Activated B cell treated with CpG ODN at 0.5 μM for 24 hours (primary cell): ENCODE measurements at places on chromosomes 16 and 17.
A peak's percentile ranks its signal among the peaks of the same experiment; 100 is the strongest.

GRCh38 chr16:65114527-65114926, 7.3 kb downstream of the CDH11 start:
- DNase-seq, result no peak

DNA sequence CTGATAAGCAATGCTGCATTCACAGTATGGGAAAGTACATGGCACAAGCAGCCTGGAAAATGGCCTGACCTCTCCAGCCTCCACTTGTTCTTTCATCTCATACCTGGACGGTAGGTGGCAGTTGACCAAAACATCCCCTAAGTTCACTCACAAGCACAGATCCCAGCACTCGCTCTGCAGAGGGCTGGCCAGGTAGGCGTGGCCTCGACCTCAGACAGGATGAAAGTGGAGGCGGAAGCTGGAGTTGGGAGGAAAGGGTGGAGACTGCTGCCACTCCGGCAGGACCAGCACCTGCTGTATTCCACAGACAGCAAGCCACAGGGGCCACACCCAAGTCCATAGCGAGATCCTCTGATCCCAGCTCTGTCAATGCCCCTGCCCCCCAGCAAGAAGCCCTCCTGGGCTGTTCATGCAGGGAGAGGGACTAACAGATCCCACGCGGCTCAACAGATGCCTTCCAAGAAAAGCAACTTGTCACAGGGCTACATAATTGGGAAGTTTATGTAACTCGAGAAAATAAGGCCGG, 31.3 kb downstream of the ZCCHC14 start:
- no peak for DNase-seq

- DNase-seq, result no peak
Measured at GRCh38 chr17:50604513-50604912, 30.2 kb upstream of the ABCC3 start.

DNA sequence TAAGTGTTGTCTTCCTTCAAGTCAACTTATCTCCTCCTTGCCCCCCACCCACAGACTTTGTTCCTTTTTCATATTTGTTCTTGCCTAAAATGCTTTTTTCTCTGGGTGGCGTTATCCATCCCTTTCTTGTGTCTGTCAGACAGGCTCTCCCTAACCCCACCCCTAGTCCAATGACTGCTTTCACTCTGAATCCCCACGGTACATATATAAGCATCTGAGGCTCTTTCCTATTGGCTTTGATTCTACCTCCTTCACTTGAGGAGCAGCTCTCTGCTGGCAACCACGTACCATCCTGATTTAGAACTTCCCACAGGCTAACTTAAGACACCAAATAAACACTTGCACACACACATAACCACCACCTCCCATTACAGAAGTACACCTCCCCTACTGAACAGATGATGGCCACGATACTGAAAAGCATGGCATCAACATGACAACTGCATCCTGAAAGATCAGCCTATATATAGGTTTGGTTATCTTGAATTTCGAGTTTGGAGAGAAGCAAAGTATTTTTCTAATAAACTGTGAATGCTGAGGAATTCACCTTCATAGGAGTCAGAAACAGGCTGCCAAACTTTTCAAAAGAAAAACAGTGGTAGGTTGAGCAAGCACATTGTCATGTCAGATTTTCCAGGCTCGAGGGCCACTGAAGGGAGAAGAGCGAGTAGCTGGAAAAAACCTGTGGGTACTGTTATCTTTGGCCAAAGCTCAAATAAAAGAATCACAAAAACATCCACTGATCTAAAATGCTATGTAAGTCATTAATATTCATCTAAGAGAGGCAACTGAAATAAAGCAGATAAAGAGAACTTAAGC, 24.3 kb downstream of the STAT3 start:
- DNase-seq, result no peak

GRCh38 chr17:7239091-7240027, at the start of gene PHF23:
Gene PHF23, minus strand, starts transcription at chr17:7239457. Its CDS starts 178 bp downstream, at chr17:7239279.
- peak; percentile 93 for DNase-seq

DNA sequence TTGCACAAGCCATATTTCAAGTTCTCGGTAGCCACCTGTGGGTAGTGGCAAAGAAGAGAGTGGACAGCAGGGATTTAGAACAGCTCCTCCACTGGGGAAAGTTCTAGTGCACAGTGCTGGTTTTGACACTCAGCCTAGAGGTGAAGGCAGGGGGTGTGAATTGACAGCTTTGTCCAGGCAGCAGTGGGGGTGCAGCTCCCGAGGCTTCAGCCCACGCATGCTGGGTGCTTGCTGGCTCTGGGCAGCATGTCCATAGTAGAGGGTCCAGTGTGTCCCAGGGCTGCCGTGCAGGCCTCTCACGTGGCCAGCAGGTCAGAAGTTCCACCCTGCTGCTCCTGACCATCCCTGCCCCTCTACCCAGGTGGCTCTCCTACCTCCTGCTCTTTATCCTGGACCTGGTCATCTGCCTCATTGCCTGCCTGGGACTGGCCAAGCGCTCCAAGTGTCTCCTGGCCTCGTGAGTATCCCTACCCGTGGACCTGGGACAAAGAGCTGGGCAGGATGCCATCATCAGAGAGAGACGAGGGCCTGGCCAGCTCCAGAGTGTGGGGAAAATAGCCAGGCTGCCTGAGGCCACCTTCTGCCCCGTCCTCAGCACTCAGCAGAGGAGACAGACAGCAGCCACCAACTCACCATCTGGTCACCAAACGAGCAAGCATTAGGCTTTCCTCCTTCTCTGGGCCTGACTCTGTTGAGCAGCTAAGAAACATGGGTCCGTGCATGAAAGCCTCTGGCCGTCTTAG, 29.8 kb downstream of the TTYH2 start:
- DNase-seq, result no peak

DNA sequence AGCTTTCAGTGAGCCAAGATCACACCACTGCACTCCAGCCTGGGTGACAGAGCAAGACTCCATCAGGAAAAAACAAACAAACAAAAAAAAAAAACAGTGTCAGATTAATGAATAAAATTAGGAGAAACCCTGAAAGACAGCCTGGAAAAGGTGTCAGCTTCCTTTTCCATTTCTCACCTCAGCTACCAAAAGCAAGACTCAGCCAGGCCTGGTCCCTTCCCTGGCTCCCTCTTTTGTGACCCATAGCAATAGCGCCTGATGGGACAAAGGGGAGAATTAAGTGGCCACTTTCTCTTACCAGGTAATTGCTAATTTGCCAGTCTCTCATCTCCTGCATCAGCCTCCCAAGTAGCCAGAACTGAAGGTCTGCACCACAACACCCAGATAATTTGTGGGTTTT, 3.9 kb upstream of the THRA start:
- no peak for DNase-seq

DNA sequence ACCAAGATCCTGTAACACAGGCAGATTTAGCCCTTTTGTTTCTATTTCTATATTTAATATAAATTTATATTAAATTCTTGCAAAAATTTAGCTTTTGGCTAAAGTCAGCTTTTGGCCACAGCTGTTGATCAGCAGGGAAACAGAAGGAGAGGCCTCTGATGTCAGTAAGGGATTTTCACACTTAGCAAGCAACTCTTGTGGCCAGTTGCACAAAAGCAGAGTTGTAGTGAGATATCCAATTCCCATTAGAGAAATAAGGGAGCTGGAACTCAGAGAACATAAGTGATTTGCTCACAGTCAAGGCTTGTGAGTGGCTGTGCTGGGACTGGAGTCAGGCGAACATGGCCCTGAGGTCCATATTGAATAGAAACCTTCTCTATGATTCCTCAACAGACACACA, 16.7 kb upstream of the HEATR6 start:
- no peak for DNase-seq

DNA sequence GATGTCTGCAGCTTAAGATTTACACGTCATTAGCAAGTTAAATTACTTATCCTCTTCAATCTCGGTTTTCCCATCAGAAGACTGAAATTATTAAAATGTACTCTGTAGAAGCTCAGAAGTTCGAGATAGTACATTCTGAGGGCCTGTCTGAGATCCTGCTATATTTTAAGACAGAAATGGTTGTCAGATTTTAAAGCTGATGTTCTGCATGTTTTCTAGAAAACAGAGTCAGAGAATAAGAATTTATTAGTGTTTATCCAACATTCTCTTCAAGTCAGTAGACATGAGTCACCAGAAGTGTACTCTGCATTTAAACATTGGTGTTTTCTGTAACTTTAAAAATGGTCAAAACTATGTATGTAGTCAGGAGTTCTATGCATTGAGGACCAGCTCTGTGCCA, 155.2 kb upstream of the MYOCD start:
- no peak for DNase-seq

GRCh38 chr17:18987230-18987610, 17.3 kb downstream of the FAM83G start:
- DNase-seq, result no peak

DNA sequence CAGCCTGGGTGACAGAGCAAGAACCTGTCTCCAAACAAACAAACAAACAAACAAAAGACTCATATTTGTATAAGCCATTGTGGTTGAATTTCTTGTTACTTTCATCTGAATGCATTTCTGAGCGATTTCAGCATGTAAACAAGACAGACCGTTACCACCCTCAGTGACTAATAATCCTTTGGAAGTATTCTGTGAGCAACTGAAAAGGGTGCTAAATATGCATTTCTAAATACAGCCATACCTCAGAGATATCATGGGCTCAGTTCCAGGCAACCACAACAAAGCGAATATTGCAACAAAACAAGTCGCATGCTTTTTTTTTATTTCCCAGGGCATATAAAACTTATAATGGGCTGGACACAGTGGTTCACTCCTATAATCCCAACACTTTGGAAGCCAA, 109.0 kb downstream of the USP31 start:
- no peak for DNase-seq

- DNase-seq, result no peak
Measured at GRCh38 chr16:9389543-9390207, 298.2 kb downstream of the HAPSTR1 start.

GRCh38 chr17:2081564-2081963, 26.7 kb downstream of the HIC1 start:
- no peak for DNase-seq

DNA sequence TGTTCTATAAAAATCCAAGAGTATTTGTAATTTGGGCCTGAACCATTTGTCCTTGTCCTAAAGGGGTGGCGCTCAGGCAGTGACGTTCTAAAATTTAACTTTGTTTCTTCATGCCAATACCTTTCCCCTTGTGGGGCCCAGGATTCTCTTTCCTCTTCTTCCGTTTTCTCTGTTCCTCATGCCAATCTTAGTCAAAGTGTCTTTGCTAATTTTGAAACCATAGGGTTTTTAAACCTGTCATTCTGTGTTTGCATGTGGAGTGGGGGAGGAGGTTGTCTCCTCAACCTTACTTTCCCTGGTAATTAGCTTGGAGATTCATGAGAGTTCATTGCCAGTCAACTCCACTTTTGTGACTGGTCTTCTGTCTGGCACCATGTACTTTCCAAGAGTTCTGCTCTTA, 337.1 kb downstream of the MAF start:
- no peak for DNase-seq
